ENCODE measurements at places on chromosomes 16 and 17.
A peak's percentile ranks its signal among the peaks of the same experiment; 100 is the strongest.

DNA sequence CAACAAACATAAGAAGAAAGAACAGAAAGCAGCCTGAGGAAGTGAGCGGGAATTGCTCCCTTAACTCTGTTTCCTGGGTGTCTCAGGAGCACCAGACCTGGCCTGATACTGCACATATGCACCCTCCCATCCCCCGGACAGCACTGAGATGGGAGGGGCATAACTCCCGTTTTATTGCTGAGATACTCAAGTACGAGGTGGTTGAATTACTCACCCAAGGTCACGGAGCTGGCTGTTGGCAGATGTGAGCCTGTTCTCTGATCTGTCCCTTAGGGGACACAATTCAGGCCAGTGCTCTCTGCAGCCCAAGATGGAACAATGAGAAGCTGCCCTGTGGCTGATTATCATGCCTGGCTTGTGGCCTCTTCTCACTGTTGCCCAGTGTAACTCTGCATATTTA is 9.1 kb upstream of the MED9 start:
- no peak for DNase-seq

- DNase-seq: no peak
Measured at GRCh38 chr17:82890339-82890730, 50.5 kb upstream of the ZNF750 start.

GRCh38 chr17:6208608-6209180 is 138.5 kb downstream of the WSCD1 start:
- no peak for DNase-seq

DNA sequence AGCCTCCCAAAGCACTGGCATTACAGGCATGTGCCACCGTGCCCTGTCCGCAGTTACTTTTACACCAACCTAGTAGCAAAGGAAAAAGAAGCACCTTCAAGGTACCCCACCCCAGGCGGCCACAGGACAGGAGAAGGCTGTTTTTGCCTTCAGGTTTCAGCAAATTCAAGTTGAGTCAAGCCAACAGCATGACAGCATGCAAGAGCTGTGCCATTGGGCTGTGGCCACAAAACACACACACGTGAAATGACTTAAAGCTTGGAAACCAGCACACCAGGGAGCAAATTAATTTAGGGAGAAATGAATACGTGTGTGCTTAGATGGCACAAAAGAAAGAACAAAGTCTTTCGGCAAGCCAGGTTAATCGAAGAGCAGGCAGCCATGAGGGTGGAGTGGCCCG is 39.7 kb downstream of the ERCC4 start:
- DNase-seq: no peak

- no peak for DNase-seq
Measured at GRCh38 chr17:19996502-19996901, 12.7 kb upstream of the SPECC1 start.

DNA sequence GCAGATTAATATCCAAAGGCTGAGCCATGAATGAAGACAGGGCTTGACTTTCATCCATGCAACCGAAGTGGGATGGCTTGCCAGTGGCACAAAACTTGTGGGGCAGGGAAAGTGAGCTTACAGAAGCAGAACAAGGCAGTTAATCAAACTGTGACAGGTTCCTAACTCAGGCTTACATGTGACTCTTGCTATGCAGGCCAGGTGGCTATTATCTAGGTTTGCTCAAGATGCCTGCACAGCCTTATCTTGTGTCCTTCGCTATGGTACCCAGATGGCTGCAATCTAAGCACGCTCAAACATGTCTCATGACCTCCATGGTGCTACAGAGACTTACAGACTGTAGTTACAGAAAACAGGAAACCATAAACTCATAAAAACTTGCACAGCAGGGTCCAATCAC is 8.6 kb upstream of the DNAH9 start:
- DNase-seq: no peak

GRCh38 chr16:11585460-11586377 is 1.0 kb downstream of the LITAF start:
- peak; percentile 51 for DNase-seq

- peak; percentile 49 for DNase-seq
Measured at GRCh38 chr16:4780235-4780634, 7.9 kb downstream of the SEPTIN12 start.

DNA sequence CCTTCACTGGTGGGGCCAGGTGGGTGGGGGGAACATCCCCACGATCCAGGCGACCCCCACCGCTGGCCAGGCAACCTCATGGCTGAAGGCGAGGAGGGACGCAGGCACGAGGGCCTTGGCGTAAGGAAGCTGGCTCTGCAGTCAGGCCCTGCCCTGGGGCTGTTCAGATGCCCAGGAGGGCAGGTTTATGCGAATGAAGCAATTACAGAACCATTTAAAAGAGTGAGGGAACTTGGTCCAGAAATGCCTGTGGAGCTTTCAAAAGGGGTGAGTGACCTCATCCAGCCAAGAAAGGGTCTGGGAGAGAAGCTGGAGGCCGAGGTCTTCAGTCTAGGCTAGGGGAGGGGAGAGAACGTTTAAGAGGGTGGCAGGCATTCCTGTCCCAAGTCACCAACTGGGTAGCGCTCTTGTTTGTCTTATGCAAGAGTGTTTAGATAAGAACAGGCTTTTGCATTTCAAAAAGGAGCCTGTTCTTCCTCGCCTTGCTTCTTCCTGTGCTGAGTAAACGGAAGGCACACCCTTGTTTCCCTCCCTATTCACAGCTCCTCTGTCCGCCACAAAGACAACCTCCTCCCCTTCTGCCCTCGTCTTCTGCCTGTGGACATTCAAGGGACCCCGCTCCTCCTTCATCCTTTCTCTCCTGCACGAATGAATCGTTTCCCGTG is 183.5 kb upstream of the SDK2 start:
- no peak for DNase-seq

DNA sequence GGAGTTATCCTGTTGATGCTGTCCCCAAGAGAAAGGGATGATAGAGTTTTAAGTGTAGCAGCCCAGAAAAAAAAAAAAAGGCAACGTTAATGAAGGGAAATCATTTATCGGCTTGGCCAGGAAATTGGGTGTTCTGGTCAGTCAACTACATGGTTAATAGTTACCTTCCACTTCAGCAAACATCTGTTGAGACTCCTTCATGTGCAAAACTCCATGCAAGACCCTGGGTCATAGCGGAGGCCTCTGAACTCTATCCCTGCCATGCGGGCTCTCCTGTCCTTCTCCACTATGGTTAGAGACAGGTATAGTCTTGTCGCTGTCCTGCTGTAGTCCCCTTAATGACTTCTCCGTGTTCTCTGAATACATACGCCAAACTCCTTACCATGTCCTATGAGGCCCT is 3.5 kb upstream of the LYRM9 start:
- no peak for DNase-seq

- no peak for DNase-seq
Measured at GRCh38 chr16:90048347-90048722, 28.8 kb downstream of the PRDM7 start.

DNA sequence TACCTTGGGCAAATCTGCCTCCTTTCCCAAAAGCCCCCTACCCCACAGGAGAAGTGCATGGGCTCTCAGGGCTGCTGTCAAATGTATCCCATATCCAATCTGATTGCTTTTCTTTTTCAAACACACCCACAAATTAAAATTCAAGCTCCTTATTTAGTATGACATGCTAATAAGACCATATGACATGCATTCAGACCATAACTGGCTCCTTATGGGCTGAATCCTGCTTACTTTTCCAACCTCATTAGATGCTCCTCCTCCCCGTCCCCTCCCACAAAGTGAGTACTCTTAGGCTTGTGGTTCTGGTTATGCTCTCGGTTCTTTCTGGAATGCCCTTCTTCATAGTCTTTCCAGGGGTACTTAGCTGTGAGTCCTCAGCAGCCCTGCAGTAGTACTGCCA is 59.0 kb upstream of the TOM1L1 start:
- no peak for DNase-seq

GRCh38 chr16:24689128-24689527 is 40.3 kb upstream of the TNRC6A start:
- peak; percentile 67 for DNase-seq

DNA sequence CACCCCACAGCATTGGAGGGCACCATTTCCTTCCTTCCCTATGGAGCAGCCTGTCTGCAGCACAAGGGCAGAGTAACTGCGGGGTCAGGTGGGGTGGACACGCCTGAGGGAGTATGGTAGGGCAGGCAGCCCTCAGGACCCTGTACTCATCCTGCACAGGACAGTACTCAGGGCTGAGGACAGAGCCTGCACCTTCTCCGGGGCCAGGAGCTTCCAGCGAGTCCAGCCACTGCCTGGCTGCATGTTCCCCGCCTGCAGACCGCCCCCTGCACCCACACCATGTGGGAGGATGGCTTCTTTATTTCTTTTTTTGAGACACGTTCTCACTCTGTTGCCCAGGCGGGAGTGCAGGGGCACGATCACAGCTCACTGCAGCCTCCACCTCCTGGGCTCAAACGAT is 47.6 kb upstream of the CDC42EP4 start:
- DNase-seq: no peak

DNA sequence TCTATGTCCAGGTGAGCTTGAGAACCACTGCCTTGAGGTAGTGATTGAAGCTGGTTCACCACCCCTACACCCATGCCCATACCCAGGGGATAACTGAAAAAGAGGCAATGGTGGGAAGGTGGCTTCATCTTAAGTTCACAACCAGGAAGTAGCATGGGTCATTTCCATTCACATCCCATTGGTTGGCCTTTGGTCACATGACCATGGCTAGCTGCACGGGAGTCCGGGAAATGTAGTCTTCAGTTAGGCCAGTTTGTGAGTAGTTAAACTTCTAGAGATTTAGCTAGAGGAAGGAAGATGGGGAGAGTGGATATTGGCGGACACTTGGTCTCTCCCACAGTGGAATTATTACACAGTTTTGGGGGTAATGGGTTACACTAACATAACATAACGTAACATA is 92.9 kb downstream of the RGS9 start:
- DNase-seq: no peak

- no peak for DNase-seq
Measured at GRCh38 chr16:12739738-12740137, 63.9 kb downstream of the CPPED1 start.

DNA sequence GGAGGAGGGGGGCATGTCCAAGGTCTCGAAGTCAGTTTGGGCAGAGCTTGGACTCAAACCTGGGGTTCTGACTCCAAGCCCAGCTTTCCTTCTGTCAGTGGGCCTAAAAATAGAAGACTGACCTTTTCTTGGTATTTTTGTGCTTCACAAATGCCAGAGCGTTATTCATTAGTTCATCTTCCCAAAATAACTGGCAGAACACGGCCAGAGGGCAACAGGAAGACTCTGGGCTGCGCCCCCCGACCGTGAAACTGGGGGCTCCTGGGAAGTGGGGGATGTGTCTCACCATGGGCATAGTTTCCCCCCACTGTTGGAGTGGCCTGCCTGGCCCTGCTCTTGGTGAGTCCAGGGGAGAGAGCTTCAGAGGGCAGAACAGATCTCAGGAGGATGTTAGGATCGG is 94.0 kb downstream of the SOCS1 start:
- no peak for DNase-seq

- DNase-seq: peak; percentile 68
Measured at GRCh38 chr17:43576563-43577229, 30.6 kb upstream of the ETV4 start.

GRCh38 chr17:17164676-17165075 is 41.5 kb downstream of the PLD6 start:
- no peak for DNase-seq

GRCh38 chr17:59558953-59559352 is 6.5 kb upstream of the DHX40 start:
- peak; percentile 18 for DNase-seq

DNA sequence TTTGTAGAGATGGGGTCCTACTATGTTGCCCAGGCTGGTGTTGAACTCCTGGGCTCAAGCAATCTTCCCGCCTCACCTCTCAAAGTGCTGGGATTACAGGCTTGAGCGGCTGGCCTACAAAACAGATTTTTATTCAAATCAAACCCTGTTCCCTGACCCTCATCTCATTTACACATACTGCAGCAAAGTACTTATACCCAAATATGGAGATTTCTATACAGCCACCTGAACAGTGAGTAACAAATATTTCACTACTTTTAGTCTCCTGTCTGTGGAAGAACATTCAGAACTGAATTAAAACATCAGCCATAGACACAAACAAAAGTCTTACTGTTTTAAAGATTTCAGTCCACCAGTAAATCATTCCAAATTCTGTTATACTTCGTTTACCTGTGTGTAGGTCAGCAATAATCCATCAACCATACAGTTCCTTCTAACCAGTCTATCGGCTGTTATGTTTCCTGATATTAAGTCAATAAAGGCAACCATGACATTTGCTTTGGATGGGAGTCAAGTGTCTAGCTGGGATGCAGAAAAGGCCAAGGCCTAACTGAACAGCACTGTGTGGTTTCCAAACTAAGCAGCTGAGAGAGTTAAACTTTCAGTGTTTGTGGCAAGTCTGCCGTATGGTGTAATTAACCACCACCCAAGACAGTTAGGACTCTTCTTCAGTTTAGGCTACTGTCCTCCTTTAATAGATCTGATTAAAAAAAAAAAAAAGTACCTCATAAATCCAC is 22.3 kb downstream of the ERN1 start:
- no peak for DNase-seq

- no peak for DNase-seq
Measured at GRCh38 chr17:6402258-6402657, 32.7 kb downstream of the AIPL1 start.

DNA sequence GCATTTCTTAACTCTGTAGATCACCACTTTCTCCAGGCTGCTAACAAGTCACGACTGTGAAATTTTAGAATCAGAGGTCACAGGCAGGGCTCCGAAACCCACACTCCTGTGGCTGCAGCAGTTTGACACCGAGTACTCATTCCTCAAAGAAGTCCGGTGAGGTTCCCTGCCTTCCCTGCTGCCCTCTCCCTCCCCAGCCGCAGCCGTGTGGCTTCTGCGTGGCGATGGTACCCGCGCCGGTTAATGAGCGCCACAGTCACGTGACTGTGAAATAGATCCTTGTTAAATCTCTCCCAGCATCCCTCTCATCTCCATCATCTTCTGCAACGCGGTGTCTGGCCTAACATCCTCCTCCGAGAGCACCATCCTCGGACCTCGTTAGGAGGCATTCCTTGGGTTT is 65.2 kb upstream of the ENDOV start:
- no peak for DNase-seq

- DNase-seq: no peak
Measured at GRCh38 chr16:67345401-67345800, 18.8 kb downstream of the LRRC36 start.

- peak; percentile 3 for DNase-seq
Measured at GRCh38 chr17:6327007-6327406, 107.9 kb downstream of the AIPL1 start.

- DNase-seq: no peak
Measured at GRCh38 chr16:69607674-69608073, 41.9 kb downstream of the NFAT5 start.

DNA sequence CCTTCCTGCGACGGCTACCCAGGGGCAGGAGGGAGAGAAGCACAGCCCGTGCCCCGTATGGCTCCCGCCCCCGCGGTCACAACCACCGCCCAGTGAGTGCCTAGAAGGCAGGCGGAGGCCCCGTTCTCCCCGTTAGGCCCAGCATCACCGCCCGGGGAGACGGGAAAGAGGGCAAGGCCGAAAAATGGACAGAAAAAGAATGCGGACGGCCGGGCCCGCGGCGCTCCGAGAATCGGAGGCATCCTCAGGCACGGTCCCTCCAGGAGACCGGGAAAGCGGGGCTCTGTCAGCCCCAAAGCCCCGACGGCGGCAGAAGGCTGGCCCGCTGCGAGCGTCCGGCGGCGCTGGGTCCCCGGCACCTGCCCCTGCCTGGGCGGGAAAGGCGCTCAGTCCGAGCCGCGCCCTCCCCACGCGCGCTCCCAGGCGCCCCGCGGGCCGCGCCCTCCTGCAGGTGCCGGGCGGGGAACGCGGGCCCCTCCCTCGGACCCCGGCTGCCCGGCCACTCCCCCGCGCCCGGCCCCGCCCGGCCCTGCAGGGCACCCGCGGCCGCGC is 407 bp downstream of the MCRIP1 start:
- DNase-seq: peak; percentile 45

Measured in RKO (cell line).